Naive B cell (primary cell): ENCODE measurements at places on chromosomes 13 and 19. TPM values are rescaled to one million over a fixed set of nuclear protein-coding genes. Genes with fewer than 3 reads are reported as not detected.

DNA sequence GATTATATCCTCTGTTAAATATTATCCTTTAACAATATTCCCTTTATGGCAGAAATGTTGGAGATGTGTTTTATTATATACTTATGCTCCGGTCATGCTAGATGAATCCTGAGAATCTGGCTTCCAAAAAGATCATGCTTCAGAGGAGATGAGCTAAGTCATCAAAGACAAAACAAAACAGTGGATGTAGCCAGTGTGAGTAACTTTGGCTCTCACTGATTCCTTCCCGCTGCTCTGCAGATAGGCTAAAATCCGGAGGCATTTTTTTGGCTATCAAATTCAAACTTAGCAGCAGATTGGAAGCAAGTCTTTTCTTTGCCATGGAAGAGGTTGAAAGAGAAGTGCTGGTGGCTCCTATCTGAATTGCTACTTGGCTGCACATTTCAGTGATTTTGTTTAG is 295.9 kb downstream of the GPC6 start:
- H3K27ac ChIP-seq = no peak overlapping the region
- no peaks in the 10 kb centered on the region for H3K27me3 ChIP-seq
- no peaks in the 10 kb centered on the region for H3K4me1 ChIP-seq
- no peak for DNase-seq
- no peaks in the 10 kb centered on the region for H3K36me3 ChIP-seq

DNA sequence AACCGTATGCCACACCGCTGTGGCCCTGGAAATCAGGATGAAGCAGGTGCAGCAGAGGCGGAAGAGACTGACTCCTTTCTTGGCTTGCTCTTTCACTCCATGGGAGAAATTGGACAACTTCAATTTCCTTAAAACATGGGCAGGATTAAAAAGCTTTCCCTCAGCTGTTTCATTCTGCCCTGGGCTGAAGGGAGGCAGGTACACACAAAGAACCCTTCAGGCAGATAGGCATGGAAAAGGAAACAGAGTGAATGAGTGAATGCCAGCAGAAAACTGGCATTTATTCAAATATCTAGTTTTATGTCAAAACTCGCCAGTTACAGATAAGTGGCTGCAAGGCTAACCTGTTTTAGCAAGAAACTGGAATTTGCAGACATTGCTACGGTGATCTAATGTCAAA is 71.0 kb upstream of the SLC15A1 start:
- peaks cover 41% of the 10 kb centered on the region for H3K36me3 ChIP-seq
- no peaks in the 10 kb centered on the region for H3K27me3 ChIP-seq
- DNase-seq = no peak

DNA sequence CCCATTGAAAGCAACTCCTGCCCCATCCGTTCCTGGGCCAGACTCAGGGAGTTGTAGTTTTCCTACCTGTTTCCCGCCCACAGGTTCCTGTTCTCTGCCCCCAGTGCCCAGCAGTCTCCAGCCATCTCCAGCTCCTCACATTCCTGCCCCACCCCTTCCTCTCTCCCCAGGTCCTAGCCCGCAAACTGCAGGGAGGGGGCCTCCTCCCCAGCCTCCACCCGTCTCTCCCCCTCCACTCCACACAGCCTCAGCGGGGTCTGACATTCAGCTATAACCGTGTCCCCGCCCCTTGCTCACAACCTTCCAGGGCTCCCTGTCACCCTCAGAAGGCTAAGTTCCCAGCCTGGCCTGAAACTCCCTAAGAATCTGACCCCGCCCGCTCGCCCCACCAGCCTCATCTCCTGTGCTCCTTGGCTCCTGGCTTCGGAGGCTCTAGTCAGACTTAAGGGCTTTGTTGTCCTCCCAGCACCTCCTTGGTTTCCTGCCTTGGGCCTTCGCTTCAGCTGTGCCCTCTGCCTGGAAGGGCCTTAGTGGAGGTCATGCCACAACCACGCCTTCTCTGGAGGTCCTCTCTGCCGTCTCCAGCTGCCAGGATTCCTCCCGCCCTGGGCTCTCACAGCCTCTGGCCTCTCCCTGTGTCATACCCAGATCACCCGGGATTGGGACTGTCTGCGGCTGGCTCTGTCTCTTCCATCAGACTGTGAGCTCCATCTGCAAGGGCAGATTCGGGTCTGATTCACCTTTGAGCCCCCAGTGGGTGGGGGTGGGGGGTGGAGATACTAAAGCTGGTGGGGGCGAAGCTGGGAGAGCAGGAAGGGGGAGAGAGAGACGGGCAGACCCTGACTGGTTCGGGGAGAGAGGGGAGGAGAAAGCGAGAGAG is 5.1 kb upstream of the SPACA6 start:
- no peak for DNase-seq
- H3K27ac ChIP-seq = no peak overlapping the region
- peaks cover 24% of the 10 kb centered on the region for H3K4me1 ChIP-seq
- H3K4me3 ChIP-seq = no peak overlapping the region
- H3K36me3 ChIP-seq = peaks cover 27% of the 10 kb centered on the region
- H3K27me3 ChIP-seq = peaks cover 80% of the 10 kb centered on the region

GRCh38 chr13:42380420-42381164 is 108.6 kb downstream of the AKAP11 start:
- peaks cover 58% of the 10 kb centered on the region for H3K4me1 ChIP-seq
- H3K27ac ChIP-seq = peak overlapping the region; percentile 88
- peak; percentile 63 for DNase-seq
- no peaks in the 10 kb centered on the region for H3K36me3 ChIP-seq
- H3K27me3 ChIP-seq = no peaks in the 10 kb centered on the region

CD320 gene
- polyA plus RNA-seq = 16.0 TPM

IFNL1 gene
- polyA plus RNA-seq = not detected

DNA sequence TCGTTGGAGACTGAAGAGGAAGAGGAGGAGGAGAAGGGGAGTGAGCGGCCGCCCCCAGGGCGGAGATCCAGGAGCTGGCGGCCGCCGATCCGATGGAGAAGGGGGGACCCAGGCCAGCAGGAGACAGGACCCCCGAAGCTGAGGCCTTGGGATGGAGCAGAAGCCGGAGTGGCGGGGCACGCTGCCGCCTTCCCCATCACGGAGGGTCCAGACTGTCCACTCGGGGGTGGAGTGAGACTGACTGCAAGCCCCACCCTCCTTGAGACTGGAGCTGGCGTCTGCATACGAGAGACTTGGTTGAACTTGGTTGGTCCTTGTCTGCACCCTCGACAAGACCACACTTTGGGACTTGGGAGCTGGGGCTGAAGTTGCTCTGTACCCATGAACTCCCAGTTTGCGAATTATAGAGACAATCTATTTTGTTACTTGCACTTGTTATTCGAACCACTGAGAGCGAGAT is 1.8 kb downstream of the GADD45B start:
- no peak for DNase-seq
- peak overlapping the region; percentile 98 for H3K4me3 ChIP-seq
- peaks cover 33% of the 10 kb centered on the region for H3K4me1 ChIP-seq

ANGPTL8 gene
- polyA plus RNA-seq = not detected

DNA sequence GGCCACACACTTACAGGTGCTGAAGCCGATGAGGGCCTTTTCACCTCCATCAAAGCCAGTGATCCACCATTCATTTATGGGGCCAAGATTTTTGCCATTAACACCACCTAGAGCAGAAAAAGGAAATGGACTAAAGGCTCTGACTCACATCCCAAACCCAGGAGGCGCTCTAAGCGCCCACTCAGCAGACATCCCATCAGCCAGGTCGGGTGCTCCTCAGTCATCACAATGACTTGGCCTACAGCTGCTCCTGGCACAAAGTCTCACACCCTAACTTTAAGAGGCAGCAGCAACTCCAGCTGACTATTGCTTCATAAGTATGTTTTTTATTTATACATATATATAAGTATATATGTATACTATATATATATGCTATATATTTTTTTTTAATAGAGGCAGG is 36.1 kb upstream of the EIF3G start:
- H3K4me3 ChIP-seq = no peak overlapping the region
- H3K36me3 ChIP-seq = peaks cover 19% of the 10 kb centered on the region

DNA sequence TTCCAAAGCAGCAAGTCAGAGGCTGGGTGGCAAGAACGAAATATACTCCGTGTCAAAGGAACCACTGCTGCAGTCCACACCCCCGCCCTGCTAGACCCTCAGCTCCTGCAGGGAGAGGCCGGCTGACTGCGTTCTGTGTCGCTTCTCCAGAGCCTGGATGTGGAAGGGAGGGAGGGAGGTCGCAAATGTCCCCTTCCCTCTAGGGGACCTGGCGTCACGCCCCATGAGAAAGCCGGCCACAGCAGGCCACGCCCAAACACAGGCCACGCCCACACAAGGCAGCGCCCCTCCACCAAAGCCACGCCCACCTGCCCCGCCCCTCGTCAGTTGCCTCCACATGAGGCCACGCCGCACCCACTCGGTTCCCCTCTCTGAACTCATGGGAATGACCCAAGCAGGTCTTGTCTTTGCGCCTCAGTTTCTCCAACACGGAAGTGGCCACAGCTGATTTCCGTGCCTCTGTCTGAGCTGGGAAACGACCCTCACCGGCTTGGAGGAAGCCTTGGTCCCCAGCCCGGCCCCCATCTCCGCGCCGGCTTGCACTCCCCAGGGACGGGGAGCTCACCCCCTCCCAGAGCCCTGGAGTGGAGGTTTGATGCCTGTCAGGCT is 38.4 kb upstream of the TCF3 start:
- DNase-seq = peak; percentile 62
- H3K4me3 ChIP-seq = no peak overlapping the region
- H3K36me3 ChIP-seq = no peaks in the 10 kb centered on the region
- no peak overlapping the region for H3K27ac ChIP-seq
- H3K4me1 ChIP-seq = no peaks in the 10 kb centered on the region
